ENCODE measurements at places on chromosomes 11 and 22.

DNA sequence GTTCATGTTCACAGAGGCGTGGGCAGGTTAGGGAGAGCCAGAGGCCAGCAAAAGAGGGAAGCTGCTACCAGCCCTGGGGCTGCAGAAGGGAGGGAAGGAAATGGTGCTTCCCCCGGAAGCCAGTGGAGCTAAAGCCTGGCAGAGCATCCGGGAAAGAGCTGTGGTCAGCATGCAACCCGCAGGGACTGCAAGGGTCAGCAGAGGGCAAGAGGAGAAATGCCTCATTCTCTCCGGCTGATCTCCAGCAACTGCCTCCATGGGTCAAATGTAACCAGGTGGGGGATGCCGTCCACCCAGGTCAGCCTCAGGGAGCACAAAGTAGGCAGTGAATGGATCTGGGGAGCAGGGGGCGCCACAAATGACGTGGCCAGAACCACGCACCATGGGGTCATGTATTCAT is 36.9 kb upstream of the PRR5 start:
- DNase-seq = no peak

DNA sequence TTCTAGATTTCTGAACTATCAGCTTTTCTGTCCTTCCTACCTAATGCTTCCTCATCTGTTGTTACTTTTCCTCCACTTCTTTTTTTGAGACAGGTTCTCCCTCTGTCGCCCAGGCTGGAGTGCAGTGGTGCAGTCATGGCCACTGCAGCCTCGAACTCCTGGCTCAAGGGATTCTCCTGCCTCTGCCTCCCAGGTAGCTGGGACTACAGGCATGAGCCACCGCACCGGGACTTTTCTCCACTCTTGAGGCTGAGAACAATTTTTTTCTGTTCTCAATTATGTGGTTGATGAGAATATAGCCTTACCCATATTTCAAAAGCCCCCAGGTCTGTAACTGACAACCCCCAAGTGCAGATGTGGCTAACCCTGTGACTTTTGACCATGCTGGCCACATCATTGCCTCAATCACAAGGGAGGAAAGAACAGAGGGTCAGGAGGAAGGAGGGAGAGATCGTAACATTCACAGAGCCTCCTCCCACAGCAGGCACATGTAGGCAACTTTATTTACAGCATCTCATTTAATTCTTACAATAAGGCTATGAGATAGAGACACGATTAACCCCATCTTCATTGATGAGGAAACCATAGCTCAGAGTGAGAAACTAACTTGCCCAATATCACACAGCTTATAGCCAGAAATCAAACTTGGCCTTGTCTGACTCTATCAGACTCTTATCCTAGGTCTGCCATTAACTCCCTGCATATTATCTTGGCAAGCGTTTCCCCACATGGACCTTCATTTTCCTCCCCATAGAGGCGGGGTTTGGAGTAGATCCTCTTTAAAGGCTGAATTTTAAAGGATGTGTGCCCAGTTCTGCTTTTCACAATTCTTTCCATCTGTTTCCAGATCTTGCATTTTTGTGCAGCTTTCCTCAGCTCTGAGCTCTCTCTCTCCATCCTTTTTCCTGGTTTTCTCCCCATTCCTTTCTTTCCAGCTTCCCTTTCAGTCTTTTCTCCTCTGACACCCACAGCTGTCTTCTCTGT is 9.6 kb downstream of the POU2F3 start:
- DNase-seq = no peak

- no peak for DNase-seq
These were observed 97.3 kb downstream of the PDHX start for GRCh38 chr11:35013514-35014233.

DNA sequence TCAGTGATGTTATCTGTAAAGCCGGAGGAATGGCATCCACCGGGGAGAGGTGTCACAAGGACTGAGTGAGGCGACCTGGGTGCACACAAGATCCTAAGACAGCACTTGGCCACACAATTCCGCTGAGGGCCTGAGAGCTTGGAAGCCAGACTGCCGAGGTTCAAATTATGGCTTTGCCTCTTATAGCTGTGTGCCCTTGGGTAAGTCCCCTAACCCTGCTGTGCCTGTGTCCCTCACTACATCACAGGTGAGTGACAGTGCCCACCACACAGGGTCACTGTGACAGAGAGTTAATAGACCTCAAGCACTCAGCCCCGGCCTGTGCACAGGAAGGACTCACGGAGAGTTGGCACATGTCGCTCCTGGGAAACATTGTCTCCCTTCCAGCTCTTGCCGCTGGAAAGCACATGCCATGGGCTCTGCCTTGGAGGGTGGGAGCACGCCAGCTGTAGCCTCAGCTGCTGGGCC is 592 bp downstream of the RHOD start:
- no peak for DNase-seq

- DNase-seq = no peak
These were observed 58.4 kb downstream of the BCR start for GRCh38 chr22:23238707-23239106.

GRCh38 chr11:17585911-17586695 is 39.0 kb downstream of the OTOG start:
- DNase-seq = no peak

DNA sequence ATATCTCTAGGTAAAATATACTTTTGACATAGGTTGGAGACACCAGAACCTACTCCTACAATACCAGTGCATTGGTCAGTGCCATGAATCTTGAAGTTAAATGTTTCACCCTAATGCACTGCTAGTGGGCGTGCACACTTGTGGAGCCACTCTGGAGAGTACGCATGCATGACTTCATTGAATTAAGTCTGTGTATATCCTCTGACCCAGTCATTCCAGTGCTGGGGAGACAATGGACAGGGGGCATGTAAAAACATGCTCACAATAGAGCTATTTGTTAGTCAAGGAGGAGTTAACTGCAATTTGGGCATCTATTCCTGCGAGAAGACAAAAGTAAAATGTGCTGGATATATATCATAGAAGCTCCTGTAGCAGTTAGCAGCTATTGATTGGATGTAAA is 335.4 kb upstream of the NCAM1 start:
- DNase-seq = no peak

- no peak for DNase-seq
These were observed 86.9 kb upstream of the PARVA start for GRCh38 chr11:12290477-12290922.

DNA sequence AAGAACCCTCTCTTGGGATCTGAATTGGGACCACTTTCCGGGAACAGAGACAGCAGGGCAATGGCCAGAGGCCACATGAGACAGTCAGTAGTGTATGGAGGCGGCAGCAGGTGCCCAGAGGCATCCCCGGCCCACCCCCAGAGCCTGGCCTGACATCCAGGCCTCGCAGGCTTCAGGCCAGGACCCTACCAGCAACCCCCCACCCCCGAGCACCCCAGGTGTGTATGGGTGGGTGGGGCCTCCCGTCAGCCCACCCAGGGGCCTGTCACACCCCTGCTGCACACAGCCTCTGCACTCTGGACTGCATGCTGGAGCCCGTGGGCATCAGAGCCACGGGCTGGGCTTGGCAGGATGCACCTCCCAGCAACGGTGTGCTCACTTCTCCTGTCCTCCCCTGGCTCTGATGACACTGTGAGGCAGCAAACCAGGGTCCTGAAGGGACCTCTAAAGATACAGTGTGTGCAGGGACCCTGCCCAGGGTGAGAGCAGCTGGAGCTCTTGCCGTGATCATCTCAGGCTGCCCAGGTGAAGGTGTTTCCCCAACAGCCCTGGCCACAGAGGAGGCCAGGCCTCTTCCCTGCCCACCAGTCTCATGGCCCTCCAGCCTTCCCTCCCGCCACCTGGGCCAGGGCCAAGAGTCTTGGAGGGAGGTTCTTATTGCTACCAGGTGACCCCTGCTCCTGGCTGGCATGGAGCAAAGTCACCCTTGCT is 88.8 kb upstream of the SEPTIN5 start:
- DNase-seq = no peak

- no peak for DNase-seq
These were observed 147.0 kb upstream of the MTNR1B start for GRCh38 chr11:92822410-92822809.

- DNase-seq = no peak
These were observed 16.2 kb downstream of the LRRC32 start for GRCh38 chr11:76654298-76654851.

DNA sequence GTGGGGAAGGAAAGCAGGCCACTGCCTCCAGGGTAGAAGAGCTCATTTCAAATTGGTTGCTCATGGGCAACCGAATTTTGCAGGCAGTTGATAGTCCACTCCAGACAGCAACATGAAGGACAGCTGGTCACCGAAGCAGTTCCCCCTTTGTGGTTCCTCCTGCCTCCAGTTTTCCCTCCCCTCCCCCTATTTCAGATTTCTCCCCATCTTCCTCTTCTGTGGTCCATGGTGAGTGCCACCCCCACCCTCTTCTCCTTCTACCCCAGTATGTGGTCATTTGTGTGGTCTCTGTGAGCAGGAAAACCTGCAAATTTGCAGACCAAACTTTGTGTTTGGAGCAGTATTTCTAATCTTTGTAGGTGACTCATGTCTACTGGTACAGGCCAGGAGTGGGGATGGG is 38.2 kb upstream of the PAK1 start:
- DNase-seq = no peak

- DNase-seq = peak; percentile 100
These were observed at the start of gene SIRT3 for GRCh38 chr11:235997-236773. SIRT3 (minus strand) TSS chr11:236342; CDS start chr11:236328, 14 bp downstream.

DNA sequence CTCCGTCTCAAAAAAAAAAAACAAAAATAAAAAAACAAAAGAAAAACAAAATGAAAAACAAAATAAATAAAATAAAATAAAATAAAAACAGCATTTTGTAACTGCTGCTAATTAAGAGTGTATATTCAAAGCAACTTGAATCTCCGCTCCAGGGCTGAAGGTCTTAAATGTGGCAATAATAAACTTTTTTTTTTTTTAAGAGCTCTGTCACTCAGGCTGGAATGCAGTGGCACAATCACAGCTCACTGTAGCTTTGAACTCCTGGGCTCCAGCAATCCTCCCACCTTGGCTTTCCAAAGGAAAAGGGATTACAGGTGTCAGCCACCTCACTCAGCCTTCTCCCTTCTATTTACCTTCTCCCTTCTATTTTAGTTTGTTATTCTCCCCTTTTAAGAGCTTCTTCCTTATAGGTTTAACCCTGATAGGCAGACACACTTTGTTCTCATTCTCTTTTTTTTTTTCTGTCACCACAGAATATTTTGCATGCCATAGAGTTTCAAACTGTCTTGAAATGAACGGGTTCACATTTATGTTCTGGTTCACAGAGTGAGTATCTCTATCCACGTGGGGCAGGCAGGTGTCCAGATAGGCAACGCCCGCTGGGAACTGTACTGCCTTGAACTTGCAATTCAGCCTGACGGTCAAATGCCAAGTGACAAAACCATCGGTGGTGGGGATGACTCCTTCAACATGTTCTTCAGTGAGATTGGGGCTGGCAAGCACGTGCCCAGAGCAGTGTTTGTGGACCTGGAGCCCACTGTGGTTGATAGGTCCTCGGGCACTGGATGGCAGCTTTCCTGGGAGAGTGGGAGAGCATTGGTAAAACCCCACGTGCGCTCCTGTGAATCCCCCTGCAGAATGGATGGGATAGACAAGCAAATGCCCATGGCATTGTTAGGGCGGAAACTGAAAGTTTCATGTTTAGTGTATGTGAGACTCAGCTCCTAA is 19.4 kb downstream of the LRRC74B start:
- no peak for DNase-seq

- DNase-seq = no peak
These were observed 154.9 kb downstream of the MPPED1 start for GRCh38 chr22:43566561-43567332.

DNA sequence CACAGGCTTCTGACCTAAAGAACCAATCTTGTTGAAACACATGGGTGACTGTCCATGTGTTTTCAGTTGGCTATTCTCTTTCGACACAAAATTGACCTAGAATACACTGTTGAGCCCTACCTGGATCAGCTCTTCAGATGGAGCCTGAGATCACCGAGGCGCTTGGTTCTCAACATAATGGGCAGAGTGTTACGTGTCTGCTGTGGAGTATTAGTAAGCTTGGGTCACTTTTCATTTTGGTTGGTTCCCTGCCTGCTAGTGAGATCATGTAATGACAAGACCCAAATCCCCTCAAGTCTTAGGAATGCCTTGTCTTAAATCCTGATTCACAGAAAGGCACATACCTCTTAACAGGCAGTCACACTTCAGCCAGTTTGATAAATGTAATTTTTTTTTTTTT is 8.7 kb downstream of the MED19 start:
- no peak for DNase-seq

DNA sequence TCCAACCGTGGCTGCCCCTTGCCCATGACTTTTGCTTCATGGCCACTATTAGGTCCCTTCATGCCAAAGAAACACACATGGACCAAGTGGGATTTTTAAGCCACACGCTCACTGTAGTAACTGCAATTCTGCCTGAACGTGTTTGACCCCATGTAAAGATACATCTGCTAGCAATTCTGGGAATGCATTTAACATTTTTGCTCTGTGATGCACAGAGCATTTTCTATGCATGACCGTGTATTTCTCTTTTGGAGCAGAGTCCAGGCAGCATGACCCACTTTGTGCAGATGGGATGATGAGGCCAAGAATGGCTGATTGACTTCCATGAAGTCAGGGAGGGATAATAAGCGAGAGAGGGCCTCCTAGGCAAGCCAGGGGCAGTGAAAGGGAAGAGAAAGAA is 108.5 kb downstream of the TP53I11 start:
- no peak for DNase-seq

- peak; percentile 55 for DNase-seq
These were observed 1.1 kb downstream of the HMGXB4 start for GRCh38 chr22:35258191-35258988.

GRCh38 chr22:41842996-41843970 is 10.4 kb downstream of the SREBF2 start:
- DNase-seq = no peak

- peak; percentile 94 for DNase-seq
These were observed at the start of gene TTC12 for GRCh38 chr11:113314389-113315301. TTC12 (plus strand) TSS chr11:113314583; CDS start chr11:113316258, 1,675 bp downstream.

DNA sequence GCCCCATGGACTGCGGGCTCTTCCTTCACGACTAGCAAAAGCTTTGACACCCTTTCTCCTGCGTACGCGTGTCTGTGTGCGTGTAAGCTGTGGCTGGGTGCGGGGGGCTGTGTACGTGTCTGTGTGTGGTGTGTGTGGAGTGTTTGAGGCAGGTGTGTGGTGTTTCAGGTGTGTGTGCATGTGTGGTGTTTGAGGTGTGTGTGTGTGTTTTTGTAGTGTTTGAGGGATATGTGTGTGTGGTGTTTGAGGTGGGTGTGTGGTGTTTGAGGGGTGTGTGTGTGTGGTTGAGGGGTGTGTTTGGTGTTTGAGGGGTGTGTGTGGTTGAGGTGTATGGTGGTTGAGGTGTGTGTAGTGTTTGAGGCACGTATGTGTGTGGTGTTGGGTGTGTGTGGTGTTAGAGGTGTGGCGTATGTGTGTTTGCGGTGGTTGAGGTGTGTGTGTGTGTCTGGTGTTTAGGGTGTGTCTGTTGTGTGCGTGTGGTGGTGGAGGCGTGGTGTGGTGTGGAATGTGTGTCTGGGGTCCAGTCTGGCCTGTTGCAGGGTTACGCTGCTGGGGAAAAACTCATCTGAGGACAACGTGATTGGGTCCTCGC is 687 bp upstream of the ARSA start:
- DNase-seq = no peak

DNA sequence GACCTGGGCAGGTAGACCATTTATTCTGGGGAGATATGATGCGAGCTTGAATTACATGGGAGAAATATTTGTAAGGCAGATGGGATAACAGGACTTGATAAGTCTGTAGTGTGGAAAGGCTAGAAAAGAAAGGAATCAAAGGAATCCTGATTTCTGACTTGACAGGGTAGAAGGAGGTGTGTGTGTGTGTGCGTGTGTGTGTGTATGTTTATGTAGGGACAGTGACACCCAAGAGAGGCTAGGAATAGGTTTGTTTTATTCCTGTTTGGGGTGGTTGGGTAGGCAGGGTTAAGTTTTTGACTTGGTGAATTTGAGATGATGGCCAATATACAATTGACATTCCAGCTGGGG is 390 bp upstream of the HTATIP2 start:
- DNase-seq = no peak
